Activated CD4-positive, alpha-beta T cell treated with anti-CD3 and anti-CD28 coated beads for 48 hours (primary cell): ENCODE measurements at places on chromosomes 4 and X.

GRCh38 chr4:65580551-65580950 lies 89.7 kb downstream of the EPHA5 start:
- no peak for DNase-seq

DNA sequence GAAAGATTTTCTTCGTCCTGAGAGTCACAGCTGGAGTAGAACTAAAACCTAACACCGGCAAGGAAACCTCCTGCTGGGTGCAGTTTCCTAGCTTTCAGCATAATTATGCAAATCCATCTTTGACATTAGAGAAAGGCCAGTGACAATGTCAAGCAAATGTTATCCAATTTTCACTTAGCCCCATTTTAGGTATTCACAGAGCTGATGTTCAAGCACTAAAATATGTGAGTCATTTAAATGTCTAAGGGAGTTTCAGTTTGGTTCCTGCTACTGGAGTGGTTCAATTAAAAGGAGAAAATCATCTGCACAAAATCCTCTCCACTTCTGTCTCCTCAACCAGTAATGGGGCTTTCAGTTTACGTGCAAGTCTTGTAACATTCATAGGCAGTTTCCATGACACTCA lies 37.1 kb upstream of the AMOT start:
- no peak for DNase-seq

DNA sequence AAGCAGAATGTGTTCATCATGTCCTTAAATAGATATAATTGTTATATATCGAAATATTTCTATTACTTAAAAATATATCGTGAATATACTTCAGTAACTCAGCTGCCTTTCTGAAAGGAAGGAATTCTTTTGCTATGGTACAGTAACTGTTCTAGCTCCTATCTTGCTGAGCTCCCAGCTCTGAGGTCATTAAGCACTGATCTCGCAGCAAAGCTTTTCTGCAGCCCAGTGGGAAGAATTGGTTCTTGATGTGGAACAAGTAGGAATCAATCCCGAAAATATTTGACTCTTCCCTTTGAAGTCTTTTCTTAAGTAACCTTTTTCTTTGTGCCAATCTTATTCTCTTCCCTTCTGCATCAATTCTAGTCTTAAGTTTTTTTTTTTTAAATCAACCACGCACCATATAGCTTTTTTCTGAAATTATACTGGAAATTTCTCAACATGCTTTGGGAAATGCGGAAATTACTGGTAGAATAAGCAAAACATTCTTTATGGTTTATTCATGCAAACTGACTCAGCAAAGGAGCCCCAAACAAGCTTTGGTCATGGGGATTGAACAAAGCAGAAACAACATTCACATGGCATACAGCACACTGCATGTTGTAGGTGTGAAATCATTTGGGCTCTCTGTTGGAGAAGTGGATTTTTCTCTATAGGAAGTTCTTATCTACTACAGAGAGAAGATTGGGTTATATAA lies 428.9 kb upstream of the GNPDA2 start:
- no peak for DNase-seq

GRCh38 chrX:131801066-131801465 lies 222.0 kb upstream of the STK26 start:
- DNase-seq = no peak

- DNase-seq = no peak
Measured at GRCh38 chr4:147570616-147571015, 46.6 kb upstream of the TMEM184C start.

DNA sequence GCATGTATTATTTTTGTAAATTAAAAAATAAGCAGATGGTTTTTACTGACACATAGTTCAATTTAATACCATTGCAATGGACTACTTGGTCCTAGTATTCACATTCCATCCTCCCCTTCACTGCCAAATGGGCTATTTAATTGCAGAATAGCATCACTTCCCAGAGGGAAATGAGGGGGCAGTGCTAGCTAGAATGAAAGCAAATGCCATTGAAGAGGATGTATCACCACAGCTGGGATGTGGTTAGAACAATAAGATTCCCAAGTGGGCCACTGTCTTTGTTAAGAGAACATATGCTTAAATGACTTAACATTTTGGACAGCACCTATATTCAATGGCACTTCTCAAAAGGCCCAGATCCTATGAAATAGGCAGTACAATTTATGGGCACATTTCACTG lies 224.7 kb downstream of the RBMX2 start:
- no peak for DNase-seq

DNA sequence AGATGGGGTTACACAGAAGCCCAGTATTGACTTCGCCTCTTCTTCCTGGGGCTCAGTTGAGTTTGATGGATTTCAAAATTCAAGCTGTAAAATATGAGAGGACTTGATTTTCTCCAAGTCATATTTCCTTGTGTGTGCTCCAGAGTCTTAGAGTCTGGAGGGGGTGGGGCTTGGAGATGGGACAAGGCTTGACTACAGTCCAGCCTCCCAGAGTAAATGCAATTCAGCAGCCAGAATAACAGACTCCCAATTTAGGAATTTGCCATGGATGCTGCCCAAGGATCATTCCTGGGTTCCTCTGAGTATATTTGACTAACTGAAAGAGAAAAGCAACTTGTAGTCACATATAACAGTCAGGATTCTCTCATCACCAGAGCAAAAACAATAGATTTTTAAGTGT lies 53.7 kb upstream of the RBPJ start:
- no peak for DNase-seq

GRCh38 chr4:78737035-78737434 lies 39.1 kb upstream of the BMP2K start:
- no peak for DNase-seq
